Epithelial cell of proximal tubule (primary cell): ENCODE measurements at places on chromosomes 4 and X.

GRCh38 chrX:153871946-153872878 is 13.8 kb downstream of the L1CAM start:
- DNase-seq, result no peak

DNA sequence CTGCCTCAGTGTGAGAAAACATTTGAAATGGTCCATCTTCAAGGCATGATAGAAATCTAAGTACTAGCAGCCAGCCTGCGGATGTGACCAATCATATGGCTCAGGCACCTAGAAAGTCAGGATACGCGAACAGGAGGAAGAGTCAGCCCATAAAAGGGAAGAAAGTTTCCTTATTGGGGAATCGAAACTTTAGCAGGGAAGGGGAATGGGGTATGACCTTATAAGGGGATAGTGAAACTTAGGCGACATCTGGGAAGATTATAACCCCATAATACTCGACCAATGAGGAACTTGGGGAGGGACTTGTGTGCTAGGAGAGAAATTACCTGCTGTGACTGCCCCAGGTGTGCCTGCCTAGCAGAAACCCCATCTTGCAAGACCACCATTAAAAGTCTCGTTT is 26.2 kb upstream of the PYURF start:
- DNase-seq, result no peak

- no peak for DNase-seq
Observed at GRCh38 chr4:74543231-74543781, 98.4 kb downstream of the AREG start.

- DNase-seq, result no peak
Observed at GRCh38 chrX:84187533-84188319, at the start of gene RPS6KA6. TSS of gene RPS6KA6 (minus strand) at chrX:84188199. CDS start at chrX:84187899, 300 bp downstream.

GRCh38 chr4:81030981-81031791 is 678 bp downstream of the BMP3 start:
- no peak for DNase-seq

- DNase-seq, result no peak
Observed at GRCh38 chr4:151153585-151153984, 54.2 kb downstream of the RPS3A start.

- DNase-seq, result no peak
Observed at GRCh38 chr4:62531731-62532130, 1331.6 kb downstream of the ADGRL3 start.

DNA sequence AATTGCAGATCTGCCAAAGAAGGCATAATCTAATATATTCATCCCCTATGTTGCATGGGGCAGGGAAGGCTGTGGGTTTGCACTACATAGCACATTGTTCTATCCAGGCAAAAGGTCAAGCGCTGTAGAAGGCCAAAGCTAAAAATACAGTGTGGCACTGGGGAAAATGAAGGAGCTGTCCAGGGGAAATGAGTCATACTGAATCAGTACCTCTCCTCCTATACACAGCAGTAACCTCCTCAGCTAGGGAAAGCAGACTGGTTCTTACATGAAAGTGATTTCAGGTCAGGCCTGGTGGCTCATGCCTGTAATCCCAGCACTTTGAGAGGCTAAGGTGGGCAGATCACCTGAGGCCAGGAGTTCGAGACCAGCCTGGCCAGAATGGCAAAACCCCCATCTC is 31.0 kb upstream of the SLC25A4 start:
- peak; percentile 95 for DNase-seq

DNA sequence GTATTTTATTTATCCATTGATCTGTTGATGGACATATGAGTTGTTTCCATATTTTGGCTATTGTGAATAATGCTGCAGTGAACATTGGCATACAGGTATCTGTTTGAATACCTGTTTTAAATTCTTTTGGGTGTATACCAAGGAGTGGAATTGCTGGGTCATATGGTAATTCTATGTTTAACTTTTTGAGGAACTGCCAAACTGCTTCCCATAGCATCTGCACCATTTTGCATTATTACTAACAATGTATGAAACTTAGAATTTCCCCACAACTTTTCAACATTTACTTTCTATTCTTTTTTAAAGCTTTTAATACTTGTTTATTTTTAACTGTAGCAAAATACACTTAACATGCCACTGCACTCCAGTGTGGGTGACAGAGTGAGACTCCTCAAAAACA is 57.0 kb upstream of the MSN start:
- no peak for DNase-seq

GRCh38 chr4:35556387-35556786 is 687.9 kb downstream of the ARAP2 start:
- DNase-seq, result no peak
